ENCODE measurements at places on chromosomes 6 and 20.

DNA sequence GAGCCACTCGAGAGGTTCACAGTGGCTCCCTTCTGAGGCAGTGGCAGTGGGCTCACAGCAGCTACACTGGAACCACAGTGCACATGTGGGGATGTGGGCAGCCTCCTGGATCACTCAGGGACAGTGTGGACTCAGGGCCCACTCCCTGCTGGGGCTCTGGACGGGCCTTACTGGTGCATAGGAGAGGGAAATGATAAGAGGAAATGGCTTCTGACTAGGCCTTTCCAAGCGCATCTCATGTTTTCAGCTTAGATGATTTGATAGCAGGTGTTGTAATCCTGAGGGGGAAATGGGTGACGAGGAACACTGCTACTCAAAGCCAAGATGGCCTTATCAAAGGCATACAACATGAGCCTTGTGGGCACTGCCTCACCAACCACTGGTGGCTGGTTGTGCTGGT, 44.0 kb downstream of the PANK2 start:
- no peak for DNase-seq

- DNase-seq: no peak
Measured at GRCh38 chr6:49744259-49744658, at the start of gene CRISP3. CRISP3 (minus strand) TSS chr6:49744388; CDS start chr6:49744367, 21 bp downstream.

DNA sequence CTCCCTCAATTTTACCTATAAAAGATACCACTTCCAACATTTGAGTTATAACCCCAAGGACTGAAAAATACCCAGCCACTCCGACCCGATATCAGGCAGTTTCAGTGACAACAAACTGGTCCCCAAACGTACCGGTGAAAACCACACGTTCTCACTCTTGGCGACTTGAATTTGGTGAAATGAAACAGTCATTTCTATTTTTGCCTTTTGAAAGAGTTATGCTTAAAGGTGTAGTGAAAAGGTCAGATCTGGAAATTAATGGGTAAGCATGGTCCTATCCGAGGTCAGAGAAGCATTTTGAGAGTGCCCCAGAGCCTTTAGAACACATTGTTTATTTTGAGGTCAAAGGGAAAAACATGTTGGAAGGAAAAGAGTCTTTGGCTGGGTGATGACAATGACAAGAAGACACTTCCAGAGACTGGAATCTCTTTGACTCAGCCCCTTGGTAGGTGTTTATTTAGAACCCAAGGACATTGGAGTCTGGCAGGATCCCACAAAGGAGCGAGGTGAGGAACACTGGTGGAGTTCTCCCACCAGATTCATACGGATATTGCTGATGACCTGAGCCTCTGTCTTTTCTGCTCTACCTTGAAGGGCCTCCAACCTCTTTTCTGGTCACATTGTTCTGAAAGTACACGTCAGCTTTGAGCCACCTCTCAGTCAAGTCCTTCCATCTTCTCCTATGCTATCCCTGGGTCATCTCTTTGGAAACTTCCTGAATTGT, 235.0 kb downstream of the GMPR start:
- DNase-seq: no peak

DNA sequence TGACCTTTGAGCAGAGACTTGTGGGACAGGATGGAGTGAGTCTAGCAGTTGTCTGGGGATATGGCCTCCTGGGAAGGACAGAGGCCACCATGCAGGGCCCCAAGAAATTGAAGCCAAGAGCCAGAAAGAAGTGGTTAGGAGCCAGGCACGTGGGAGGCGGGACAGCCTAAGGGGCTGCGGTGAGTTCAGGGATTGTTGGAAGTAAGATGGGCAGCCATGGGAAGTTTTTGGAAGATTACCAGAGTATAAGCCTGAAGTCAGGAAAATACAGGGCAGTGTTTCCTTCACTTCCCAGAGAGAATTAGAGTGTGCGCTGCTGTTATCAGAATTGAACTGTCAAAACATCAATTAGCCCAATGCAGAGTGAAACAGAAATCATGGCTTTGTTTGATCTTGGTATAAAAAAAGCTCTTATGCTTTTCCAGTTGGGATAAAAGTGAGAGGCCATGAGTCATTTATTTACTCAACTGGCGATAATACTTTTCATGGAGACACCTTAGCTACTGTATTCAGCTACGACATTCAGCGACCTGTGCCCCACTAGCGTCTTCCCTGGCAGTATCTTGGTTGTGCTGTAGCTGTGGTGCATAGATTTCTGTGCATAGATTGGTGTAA, 66.9 kb downstream of the PHACTR2 start:
- no peak for DNase-seq

- no peak for DNase-seq
Measured at GRCh38 chr6:5567352-5567751, 306.0 kb downstream of the FARS2 start.

GRCh38 chr20:64242797-64243475, 12.6 kb upstream of the PCMTD2 start:
- DNase-seq: no peak

DNA sequence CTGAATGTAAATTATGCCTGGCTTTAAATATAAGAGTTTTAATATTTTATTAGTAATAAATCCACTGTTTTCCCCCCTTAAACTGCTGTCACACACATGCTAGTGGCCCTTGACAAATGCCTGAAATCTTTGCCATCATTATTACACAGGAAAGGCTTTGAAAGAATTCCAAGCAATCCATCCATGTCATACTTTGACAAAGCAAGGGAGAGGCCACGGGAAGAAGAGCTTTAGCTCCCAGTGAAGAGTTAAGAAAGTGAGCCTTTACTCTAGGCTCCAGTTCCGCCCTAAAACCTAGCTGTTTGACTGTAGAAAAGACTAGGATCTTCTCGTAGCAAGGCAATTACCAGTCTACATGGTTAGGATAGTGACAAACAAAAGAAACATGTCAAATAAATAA, 147.9 kb downstream of the GMDS start:
- no peak for DNase-seq

DNA sequence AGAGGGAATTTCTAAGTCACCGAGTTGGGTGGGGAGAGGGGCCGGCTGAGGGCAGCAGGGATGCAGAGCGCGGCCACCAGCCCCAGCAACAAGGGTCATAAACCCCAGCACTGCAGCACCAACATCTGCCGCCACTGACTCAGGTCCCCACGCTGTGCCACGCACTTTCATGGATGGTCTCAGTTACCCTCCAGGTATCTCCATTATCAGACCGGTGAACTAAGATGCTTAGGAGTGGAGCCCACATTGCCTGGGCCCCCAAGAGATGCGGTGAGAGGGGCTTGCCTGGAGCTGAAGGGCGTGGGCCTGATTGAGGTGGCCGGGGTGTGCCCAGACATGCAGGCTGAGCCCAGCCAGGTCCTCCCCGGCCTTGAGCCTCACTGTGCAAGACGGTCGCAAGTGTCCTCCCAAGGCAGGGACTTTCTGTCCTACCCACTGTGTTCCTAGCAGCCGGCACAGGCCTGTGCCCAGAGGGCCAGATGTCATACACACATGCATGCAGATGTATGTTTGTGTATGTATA, 19.3 kb downstream of the RBM38 start:
- DNase-seq: no peak

DNA sequence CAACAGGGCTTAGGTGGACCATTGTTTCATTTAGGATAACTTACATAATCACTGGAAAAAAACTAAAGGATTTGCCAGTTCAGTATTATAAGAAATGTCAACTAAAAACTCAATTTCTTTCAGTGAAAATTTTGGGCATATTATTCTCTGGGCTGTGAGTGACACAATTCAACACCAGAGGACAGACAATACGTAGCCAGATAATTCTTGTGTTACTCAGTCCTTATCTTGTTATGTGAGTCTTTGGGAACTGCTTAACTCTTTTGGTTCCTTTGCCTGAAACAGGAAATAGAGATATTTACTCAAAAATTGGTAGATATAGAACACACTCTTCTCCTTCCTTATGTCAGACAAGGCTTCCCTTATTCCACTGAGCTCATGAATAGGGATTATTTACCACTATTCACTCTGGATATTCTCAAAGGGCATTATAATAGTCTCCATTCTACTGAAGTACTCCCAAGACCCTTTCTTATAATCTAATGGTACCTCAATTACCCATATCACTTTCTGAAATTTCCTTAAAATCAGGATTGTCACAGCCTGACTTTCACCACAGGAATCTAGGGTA, 4.9 kb upstream of the BEND6 start:
- DNase-seq: no peak

All from dorsolateral prefrontal cortex (tissue), 122 donors.